Fibroblast of the conjunctiva (primary cell): ENCODE measurements at places on chromosomes 16 and 17.

DNA sequence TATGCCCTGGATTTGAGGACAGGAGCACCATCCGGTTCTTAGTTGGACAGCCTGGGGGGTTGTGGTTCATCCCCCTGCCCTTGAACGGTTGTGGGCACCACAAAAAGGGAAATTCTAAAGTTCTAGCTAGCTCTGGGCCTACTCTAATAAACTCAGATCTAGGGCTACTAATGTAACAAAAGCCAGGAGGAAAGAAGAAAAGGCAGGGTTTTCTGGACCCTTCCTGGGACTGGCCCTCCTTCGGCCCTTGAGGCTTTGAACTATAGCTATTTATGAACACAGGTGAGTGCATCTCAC, 15.1 kb downstream of the ETV4 start:
- no peak for DNase-seq

DNA sequence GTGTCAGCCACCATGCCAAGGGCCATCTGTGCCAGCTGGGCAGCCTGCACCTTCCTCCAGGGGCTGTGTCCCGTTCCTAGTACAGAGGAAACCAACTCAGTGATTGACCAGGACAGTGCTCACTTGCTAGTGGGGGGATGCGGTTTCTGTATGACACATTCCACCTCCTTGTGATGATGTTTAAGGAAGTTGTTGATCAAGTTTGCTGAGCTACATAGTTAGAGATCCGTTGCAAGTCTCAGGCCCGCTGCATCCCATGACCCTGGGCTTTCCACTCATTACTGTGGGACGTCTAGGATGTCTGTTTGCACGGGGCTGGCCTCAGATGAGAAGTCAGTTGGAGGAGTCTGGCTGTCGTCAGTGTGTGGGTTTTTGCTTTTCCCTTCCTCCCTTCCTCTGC, 33.6 kb downstream of the RNF213 start:
- no peak for DNase-seq

- DNase-seq = no peak
Observed at GRCh38 chr17:40564883-40565768, at the start of gene CCR7. Gene CCR7 (minus strand): TSS chr17:40565472. CDS start chr17:40565409, 63 bp downstream.

DNA sequence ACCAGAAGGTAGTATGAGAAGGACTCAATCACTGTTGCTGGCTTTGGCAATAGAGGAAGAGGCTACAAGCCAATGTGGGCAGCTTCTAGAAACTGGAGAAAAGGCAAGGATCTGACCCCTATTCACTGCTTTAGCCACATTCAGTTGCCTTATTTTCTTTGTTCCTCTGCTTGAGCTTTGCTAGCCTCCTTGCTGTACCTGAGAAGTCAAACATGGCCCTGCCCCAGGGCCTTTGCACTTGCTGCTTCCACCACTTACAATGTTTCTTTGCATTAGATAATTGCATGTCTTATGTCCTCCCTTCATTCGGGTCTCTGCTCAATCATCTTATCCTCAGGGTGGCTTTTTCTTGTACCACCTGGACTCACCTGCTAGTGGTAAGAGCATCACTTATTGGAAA, 15.8 kb downstream of the HS3ST4 start:
- DNase-seq = no peak

DNA sequence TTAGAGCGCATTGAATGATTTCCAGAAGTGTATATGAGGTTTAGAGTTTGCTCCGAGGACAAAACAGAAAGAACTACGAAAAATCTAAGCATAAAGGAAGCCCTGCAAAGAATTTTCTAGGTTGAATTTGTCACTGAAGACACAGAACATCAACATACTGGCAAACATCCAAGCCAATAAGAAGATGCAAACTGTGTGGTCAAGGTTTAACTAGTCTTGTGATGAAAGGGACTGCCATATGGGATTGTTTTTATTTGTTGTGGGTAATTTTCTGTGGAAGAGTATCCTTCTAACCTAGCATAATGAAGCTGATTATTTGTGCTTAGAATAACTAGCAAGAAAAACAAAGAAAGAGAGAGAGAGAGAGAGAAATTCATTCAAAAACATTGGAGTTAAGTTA, 492.0 kb upstream of the ERCC4 start:
- no peak for DNase-seq

DNA sequence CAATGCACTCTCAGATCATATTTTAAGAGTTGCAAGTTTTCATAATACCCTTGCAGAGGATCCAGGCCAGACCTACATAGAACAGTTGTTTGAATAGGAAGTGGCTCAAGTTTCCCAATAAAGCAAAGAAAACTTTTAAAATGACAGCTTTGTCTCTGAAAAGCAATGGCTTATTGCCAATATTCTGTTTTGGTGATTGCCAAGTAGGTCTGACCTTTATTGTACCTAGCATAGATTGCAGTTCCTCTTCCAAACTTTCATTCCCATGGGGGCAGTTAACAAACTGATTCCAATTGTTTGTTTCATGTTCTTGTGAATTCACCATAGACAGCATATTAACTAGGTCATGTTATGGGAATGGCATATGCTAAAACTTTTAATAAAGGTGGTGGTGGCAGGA, 664.6 kb upstream of the CA10 start:
- DNase-seq = no peak

DNA sequence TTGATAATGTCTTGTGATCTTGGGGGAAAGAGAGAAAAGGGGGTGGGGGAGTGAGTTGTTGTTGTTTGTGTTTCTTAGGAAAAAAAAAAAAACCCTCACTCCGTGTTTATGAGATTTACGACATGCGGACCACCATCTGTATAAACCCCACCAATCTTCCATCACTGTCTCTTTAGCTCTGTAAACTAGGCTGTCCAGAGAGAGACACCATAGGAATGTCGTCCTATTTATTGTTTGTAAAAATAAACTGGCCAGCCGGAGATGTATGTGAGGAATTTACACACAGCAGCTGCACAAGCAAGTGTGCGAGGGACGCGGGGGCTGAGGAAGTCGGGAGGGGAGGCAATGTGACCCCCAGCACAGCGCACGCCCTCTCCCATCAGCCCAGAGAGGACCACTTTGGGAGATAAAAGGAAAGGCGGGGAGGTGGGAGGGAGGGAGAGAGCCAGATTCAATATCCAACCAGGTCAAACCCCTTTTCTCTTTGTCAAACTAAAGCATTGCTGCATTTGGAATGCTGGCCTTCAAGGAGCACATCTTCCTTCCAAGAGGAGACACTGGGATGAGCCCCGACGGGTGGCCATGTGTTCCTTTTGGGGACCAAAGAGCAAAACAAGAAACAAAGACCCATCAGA, 136.2 kb upstream of the SALL1 start:
- DNase-seq = no peak

DNA sequence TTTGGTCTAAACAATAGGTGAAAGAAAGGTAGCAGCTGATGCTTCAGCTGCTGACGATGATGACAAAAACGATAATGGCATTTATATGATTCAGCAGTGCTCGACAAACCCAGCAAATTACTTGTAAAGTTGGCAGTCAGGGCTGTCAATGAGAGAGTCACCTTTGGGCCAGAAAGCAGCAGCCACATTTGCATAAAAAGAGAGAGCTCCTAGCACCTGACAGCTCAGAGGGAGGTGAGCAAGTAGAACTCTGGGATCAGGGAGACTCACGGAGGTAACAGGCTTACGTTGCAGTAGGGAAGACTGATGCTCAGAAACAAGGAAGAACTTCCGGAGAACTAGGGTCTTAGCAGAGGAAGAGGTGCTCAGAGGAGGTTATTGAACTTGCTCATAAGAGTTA, 291.9 kb upstream of the ZFHX3 start:
- no peak for DNase-seq

GRCh38 chr16:79605999-79606398, 5.5 kb upstream of the MAF start:
- no peak for DNase-seq
